ENCODE measurements at places on chromosomes 4 and X.

GRCh38 chrX:73215246-73215645, 595 bp upstream of the NAP1L2 start:
- DNase-seq: no peak

DNA sequence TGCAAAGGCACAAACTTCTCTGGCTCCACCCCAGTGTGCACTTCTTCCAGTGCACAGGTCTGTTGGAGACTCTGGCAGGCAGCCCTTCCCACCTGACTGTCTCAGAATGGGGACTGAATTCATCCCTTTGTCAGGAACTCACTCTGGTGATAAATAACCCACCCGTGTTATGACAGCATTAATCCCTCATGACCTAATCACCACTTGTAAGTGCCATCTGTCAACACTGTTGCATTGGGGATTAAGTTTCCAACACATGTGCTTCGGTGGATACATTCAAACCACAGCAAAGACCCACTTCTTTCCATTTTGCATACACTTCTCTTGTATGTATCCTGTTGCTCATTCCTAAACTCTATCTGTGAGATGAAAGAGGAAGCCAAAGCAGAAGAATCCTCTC, 1002.9 kb upstream of the IGFBP7 start:
- no peak for DNase-seq

- no peak for DNase-seq
These were observed 26.7 kb upstream of the C1QTNF7 start for GRCh38 chr4:15400981-15401671.

DNA sequence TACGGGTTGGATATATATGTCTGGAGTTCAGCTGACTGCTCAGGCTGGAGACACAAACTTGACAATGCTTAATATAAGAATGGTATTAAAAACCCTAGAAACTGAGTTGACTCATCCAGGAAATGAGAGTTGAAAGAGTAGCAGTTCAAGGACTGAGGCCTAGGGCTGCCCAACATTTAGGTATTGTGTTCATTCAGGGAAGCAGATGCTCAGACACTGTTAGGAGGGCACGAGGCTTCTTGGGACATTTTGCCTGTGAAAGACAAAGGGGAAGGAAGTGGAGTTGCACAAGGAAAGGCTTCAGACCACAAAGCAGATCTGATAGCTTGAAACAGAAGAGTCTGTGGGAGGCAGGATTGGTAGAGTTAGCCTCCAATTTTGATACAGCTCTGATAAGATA, 52.0 kb upstream of the HS3ST1 start:
- no peak for DNase-seq

GRCh38 chrX:78046362-78046761, 57.7 kb upstream of the PGK1 start:
- no peak for DNase-seq

DNA sequence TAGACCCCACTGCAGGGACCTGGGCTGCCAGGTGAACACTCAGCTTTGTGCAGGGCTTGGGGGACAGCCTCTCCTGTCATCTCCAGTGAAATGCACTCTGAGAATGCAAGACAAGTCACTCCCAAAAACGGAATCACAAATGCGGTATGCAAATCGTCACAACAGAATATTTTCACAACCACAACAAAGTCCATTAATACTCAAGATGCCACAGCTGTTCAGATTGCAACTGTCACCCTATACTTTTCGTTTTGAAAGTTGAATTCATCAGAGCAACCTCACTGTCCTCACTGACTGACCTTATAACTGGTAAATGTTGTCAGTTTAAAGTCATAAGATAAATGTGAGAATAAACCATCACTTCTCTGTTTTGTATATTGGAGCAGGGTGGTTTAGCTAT, 16.6 kb downstream of the JAKMIP1 start:
- DNase-seq: no peak

GRCh38 chr4:126733301-126733700, 899.5 kb upstream of the INTU start:
- DNase-seq: no peak

DNA sequence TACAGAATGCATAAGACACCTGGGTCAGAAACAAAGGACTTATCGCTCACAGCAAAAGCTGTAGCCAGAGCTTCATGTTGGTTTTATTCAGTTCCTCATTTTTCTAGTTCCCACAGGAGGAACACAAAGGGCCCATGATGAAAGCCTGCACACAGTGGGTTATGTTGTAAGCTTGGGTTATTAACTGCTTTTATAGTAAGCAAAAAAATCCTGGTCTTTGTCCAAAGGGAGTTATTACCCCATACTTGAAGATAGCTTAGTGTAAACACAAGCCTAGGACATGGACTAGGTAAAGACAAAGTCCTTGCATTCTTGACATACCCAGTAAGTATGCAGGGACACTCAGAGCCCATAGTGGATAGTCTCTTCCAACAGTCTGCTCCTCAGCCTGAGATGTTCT, 11.7 kb downstream of the BBS12 start:
- no peak for DNase-seq

DNA sequence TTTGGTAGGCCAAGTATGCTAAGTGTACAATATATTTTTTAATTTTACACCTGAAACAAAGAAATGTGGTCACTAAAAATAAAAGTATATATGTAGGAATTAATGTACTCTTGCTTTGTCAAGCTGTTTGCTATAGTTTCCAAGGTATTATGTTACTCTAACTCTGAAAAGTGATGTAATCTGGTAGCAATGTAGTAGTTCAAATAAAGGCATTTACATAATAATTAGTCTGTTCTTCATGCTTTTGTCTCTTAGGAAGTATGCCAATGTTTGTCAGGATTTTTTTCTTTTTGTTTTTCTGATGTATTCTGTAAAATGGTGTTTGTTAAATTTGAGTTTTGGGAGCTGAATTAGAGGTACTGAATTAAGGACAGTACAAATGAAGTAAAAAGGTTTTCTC, 89.5 kb downstream of the PLS3 start:
- DNase-seq: no peak

GRCh38 chr4:138494931-138495330, 252.8 kb upstream of the SLC7A11 start:
- DNase-seq: no peak

GRCh38 chrX:121782544-121782943, 735.1 kb downstream of the GLUD2 start:
- no peak for DNase-seq

- no peak for DNase-seq
These were observed 77.5 kb downstream of the IQCM start for GRCh38 chr4:149738156-149738555.

- no peak for DNase-seq
These were observed 609 bp upstream of the SLC25A6 start for GRCh38 chrX:1392376-1393068.

- no peak for DNase-seq
These were observed 142.7 kb downstream of the TENM3 start for GRCh38 chr4:182385897-182386296.

- DNase-seq: no peak
These were observed 816.4 kb upstream of the FRG1 start for GRCh38 chr4:189124149-189124758.

DNA sequence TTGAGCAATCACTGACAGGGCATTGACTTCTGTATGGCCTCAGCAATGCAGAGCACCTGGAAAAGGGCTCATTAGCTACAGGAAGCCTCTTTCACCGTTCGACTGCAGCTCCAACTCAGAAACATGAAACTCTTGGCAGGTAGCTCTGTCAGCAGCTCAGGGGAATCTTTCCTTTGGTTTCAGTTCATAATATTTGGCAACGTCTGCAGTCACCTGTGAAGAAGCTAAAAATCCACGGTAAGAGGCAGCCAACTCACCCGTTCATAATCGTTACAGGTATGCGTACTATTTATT, 354.9 kb downstream of the CAMK2D start:
- DNase-seq: no peak

DNA sequence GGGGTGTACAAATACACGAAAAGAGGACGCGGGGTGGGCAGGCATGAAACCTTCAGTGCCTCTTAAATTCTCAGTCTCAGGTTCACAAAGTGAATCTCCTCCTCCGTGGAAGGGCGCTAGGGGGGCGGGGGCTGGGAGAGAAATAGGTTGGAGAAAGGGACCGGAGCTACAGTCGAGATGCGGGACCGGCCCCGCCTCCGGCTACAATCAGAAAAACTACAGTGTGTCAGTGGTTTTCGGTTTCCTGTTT, 3.4 kb downstream of the MAML3 start:
- DNase-seq: no peak

GRCh38 chr4:181810711-181811110, 432.5 kb upstream of the TENM3 start:
- no peak for DNase-seq

DNA sequence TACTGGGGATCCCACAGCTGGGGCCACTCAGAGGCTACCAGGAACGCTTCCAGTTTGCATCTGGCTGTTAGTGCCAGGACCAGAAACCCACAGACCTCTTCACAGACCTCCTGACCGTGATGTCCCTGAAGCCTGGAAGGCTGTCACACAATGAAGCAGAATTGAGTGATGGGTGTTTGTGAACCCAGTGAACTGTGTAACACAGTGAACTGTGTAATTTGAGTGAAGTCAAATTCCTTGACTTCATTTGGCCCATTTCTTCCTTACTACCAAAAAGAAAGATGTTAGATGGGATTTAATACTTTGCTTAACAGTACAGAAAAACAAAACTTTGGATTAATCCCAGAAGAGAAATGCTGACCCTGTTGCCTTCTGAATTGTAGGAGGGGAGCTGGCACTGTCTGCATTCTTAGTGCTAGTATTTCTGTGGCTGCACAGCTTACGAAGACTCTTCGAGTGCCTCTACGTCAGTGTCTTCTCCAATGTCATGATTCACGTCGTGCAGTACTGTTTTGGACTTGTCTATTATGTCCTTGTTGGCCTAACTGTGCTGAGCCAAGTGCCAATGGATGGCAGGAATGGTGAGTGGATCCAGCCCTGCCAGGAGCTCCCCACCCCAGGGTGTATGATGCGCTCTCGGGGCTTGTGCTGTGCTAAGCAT, 17.8 kb downstream of the SRD5A3 start:
- DNase-seq: no peak

DNA sequence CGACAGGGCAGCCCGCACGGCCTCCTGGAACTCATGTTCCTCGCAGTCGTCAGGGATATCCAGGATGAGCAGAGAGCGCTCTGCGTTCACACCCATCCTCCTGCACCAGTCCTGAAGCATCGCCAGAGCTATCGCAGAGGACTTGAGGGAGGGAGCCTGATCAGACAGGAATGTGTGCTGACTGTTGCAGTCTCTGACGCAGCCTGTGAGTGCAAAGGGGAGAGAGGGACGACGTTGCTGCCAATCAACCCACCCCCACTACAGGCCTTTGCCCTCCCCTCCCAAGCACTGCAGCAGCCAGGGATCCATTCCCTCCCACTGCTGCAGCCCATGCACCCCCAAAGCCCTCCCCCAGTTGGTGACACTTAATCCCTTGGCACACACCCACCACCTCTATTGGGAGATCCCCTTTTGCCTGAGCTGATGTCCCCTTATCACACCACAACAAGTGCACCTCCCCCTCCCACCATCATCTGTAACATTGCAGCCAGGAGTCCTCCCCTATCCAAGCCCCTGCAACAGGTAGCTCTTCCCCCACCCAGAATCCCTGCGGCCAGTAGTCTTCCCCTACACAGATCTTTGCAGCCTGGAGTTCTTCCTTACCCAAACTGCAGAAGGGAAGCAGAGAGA, 897 bp downstream of the PNMA6F start:
- DNase-seq: no peak

GRCh38 chr4:85783483-85783882, 308.5 kb downstream of the ARHGAP24 start:
- no peak for DNase-seq

DNA sequence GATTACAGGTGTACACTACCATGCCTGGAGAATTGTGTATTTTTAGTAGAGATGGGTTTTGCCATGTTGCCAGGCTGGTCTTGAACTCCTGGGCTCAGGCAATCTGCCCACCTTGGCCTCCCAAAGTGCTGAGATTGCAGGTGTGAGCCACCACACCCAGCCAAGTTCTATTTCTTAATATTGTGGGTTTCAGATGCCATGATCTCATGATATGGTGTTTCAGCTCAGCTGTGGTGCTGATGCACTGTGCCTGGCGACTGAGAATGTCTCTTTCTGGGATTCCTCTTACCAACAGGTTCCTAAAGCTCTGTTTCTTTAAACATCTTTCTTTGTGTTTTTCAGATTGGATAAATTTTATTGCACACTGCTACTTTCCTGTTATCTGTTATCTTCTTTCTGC, 17.3 kb upstream of the NDUFC1 start:
- no peak for DNase-seq

DNA sequence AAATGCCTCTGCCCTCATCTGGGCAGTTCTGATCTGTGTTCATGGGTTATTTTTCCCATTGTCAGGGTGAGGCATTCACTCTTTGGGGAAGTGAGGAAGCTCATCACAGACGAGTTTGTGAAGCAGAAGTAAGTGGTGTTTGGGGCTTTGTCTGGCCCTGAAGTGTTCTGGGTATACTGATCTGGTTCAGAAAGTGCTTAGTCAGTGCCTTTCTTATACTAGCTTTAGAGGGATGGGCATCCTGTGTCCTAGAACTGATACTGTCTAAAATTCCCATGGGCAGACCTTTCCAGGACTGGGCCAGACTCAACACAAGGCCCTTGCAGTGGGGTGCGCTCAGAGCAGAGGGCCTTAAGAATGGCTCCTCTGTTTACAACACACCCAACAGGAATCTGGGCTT, 6.4 kb downstream of the TRO start:
- DNase-seq: no peak

DNA sequence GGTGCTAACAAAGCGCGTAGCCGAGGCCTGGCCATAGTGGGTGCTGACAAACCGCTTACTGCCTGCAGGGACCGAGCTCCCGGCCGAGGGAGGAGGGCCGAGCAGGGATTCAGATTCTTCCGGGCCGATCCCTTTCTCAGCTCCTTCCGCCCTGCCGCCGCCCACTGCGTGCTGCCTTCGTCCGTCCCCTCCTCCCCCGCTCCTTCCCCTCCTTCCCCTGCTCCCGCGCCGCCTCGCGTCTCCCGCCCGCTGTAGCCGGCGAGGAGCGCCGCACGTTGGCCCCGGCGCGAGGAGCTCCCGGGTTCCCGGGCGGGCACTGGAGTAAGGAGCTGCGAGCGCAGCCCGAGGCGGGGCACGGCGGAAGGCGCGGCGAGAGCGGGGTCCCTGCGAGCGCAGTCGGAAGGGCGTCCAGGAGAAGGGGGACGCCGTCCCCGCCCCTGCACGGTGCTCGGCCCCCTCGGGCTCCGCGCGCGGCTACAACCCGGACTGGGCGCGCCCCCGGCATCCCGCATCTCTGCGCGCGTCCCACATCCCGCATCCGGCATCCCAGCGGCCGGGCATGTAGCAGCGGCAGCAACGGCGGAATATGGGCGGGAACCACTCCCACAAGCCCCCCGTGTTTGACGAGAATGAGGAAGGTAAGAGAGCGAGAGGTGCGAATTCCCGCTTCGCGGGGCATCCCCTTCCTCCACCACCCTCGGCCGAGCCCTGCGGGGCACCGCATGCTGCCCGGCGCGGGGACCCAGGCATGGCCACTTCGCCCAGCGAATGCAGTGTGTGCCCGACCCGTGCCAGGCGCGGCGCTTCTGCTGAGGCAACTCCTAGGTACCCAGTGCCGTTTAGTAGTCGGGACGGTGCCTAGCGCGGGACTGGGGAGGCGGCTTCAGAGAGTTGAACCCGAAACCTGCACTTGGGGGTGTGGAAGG, at the start of gene STK32B:
TSS of gene STK32B (plus strand) at position 203 of the 926 bp plus-strand sequence.
- no peak for DNase-seq

Data from stimulated activated CD4-positive, alpha-beta T cell treated with anti-CD3 and anti-CD28 coated beads, Interleukin-1b, Interleukin-23, amount 100 ng/mL, for 1 hour (primary cell).